ENCODE measurements at places on chromosomes 1 and 21.

- peak; percentile 36 for DNase-seq
Observed at GRCh38 chr1:118322331-118322730, 137.3 kb upstream of the SPAG17 start.

DNA sequence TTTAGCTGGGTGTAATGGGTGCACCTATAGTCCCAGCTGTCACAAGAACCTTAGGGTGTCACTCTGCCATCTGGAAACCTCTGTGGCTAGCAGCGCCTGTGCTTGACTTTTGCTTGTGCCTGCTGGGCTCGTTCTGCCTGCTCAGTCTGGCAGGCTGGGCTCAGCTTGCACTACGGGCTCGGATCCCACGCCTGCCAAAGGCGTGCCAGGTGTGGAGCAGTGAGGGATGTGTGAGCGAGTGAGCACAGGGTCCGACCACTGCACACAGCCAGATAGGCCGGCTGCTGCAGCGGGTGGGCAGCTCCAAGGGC lies 2.8 kb upstream of the LSM10 start:
- DNase-seq, result no peak

GRCh38 chr1:203769505-203770343 lies 4.7 kb downstream of the LAX1 start:
- peak; percentile 98 for DNase-seq

GRCh38 chr1:89095737-89096136 lies 30.2 kb downstream of the GBP2 start:
- DNase-seq, result no peak

- peak; percentile 94 for DNase-seq
Observed at GRCh38 chr1:212414328-212415106, at the start of gene PACC1. PACC1 (minus strand) TSS chr1:212414886; CDS start chr1:212414757, 129 bp downstream.

- no peak for DNase-seq
Observed at GRCh38 chr21:28240586-28240985, 752.1 kb downstream of the LTN1 start.

- DNase-seq, result no peak
Observed at GRCh38 chr1:108208724-108209446, 8.7 kb upstream of the SLC25A24 start.

- DNase-seq, result peak; percentile 87
Observed at GRCh38 chr1:67700692-67701410, 15.8 kb downstream of the GADD45A start.

- peak; percentile 61 for DNase-seq
Observed at GRCh38 chr1:24205345-24206082, 18.4 kb upstream of the IFNLR1 start.

GRCh38 chr1:204132718-204133117 lies 19.1 kb downstream of the ETNK2 start:
- no peak for DNase-seq

GRCh38 chr1:114214016-114214415 lies 60.3 kb upstream of the SYT6 start:
- DNase-seq, result no peak

DNA sequence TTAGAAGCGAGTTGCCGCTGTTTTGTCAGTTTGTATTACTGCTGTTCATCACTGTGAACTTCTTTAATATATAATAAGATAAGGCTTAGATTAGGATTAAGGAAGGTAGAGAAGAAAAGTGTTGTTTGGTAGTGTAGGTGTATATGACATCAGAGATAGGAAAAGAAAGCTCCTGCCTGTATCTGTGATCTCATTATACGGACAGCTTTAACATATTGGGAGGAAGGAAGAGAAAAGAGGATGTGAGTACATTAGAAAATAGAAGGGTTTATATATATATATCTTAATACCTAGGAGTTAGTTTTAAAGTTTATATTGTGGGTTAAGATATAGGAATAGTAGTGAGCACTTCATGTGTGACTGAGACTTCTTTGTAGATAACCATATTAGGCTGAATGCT lies 71.0 kb downstream of the RALGPS2 start:
- no peak for DNase-seq

GRCh38 chr1:205365945-205366463 lies 9.3 kb upstream of the KLHDC8A start:
- DNase-seq, result peak; percentile 67

DNA sequence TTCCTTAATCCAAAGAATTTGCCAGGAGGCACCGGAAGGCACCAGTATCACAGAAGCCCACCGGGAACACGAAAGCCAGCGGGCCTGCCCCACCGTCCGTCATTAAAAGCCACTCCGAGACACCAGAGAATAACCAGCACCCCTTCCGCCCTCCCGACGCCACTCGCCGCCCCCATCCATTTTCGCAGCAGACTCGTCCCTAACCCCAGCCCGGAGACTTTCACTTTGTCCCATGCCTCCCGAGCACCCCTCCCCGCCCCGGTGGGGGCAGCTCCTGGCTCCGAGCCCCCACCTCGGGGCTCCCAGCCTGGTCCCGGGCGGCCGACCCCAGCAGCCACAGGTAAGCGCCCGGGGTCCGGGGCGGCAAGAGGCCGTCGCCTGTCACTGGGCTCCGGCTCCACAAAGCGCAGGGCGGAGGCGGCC lies 105.4 kb downstream of the SLC45A1 start:
- peak; percentile 48 for DNase-seq

GRCh38 chr1:92953491-92953890 lies 7.8 kb downstream of the DIPK1A start:
- DNase-seq, result no peak

DNA sequence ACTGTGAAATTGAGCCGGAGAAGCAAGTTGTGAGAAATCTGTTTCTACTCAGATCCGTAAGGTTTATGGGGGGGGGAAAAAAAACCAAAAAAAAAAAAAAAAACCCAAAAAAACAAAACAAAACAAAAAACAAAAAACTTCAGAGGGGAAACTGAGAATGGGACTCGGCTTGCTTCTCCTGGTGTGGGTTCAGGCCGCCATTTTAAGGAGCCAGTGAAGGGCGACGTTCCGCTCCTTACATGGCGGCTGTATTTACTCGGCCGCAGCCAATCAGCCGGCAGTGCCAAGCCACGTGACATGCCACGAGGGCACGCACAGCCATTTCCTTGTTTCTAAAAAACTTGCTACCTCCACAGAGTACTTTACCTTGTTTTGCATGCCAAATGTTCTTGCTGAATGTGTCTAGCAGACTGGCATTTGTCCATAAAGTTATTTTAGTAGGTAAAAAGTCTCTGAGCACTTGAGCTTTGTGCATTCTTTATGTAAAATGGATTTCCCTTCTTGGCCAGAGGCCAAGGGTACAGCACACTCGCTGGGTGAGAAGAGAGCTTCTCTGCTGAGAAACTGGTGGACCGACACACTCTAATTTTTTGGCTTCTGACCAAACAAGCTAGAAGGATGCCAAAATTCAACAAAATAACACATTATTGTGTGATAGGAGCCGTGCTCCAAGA lies 101.8 kb downstream of the NFIA start:
- peak; percentile 63 for DNase-seq

DNA sequence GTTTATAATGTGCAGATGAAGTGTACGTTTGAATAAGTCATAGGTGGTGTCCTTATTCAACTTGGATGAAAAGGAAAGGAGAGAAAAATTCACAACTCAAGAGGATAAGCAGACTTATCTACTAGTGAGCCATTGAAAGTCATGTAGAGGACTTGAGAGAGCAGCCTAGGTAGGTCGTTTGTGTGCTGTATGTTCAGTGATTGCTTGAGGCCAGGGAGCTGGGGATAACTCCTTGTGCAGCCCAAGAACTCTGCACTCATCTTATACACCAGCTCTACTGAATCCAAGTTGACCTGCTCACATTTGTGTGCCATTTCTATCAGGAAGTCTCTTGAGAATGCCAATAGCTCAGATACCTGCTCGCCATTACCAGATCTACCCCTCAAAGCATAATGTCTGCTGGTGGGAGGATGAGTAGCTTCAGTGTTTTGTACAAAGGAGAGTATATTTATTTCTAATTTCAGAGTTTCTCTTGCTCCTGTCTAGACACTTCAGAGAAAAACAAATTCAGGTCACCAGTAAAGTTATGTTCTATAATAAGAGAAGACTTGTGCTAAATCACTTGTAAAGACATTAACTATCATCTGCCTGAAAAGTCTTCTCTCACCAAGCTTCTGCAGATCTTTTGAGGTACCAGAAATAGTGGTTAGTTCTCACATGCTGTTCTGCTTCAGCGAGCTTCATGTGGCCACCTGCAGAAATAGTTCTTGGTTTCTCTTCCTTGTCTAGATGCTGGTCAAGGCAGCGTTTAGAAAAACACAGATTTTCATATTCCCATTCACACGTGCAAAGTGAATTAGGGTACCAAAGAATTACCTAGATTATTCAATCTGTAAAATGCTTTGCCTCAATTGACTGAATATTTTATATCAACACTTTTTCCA lies 10.8 kb downstream of the S1PR1 start:
- DNase-seq, result no peak

- no peak for DNase-seq
Observed at GRCh38 chr1:81682490-81682889, 118.2 kb upstream of the ADGRL2 start.

DNA sequence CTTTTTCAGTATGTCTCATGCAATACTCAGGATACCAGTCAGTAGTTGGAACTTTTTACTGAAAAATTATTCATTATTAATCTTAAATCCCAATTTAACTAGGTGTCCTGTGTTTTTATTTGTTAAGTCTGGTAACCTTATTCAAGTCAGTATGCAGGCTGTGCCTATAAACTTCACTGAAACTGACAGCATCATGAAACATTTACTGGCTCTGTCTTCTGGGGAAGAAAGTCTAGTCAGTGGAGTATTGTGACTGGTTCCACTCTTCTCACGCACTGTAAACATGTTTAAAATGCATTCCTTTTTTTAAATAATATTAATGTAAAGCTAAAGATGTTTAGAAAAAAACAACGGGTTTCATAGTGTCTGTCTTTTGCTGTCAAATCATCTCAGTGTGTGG lies 739.7 kb downstream of the LTN1 start:
- no peak for DNase-seq

All from small intestine (tissue), 16 donors.